ENCODE measurements at places on chromosomes 5 and 9. TPM values are rescaled to one million over a fixed set of nuclear protein-coding genes. Genes with fewer than 3 reads are reported as not detected.

- DNase-seq: no peak
These were observed 226.6 kb downstream of the SAXO1 start for GRCh38 chr9:18806232-18807080.

DNA sequence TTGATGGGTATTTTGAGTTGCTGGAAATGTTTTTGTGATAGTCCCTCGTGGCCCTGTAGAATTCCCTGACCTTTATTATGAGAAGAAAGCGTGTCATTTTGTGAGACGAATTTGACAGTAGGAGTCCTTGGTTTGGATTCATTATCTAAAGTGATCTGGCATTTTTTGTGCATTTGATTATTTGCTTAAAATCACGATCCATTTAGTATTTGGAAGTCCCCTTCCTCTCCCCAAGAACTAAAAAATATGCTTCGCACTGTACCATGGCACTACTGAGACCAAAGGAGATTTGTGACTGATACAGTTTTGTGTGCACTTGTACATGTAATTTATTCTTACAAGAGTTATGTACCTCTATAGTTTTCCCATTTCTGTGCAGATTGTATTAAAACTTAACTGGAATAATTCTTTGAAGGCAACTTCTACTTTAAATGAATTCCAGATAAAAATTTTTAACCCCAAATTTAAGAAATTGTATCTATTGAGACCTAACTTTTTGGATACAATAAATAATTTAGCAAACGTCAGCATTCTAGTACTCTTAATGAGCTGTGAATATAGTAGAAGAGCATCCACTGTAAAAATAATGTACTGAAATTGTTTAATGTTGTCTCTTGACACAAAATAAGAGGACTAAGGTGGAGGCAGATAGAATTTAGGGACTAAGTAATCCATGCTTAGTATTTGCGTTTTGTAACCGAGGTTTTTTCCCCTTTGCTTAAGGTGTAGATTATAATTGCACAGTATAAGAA lies 2.1 kb downstream of the MAP3K1 start:
- DNase-seq: no peak

- DNase-seq: no peak
These were observed 602.6 kb upstream of the DAB2 start for GRCh38 chr5:40027400-40027799.

GRCh38 chr5:5572010-5572865 lies 149.8 kb downstream of the ICE1 start:
- DNase-seq: no peak

- no peak for DNase-seq
These were observed 792.8 kb upstream of the NUDT12 start for GRCh38 chr5:104355350-104355749.

Gene RUSC2
- total RNA-seq: 17.2 TPM

Gene LMX1B
- total RNA-seq: 1.3 TPM

Gene MEF2C
- 2.2 TPM for total RNA-seq

Gene RNF224
- not detected for total RNA-seq

Gene BTNL8
- total RNA-seq: 0.18 TPM

Gene NUTM2G
- total RNA-seq: not detected

All from HT1080 (cell line).